ENCODE measurements at places on chromosomes 3 and 15.

- DNase-seq = no peak
Observed at GRCh38 chr3:123907720-123908119, 23.6 kb upstream of the MYLK start.

- no peak for DNase-seq
Observed at GRCh38 chr3:124174910-124175874, 183.3 kb upstream of the ROPN1 start.

GRCh38 chr3:16142350-16143025, 32.0 kb upstream of the GALNT15 start:
- DNase-seq = no peak

DNA sequence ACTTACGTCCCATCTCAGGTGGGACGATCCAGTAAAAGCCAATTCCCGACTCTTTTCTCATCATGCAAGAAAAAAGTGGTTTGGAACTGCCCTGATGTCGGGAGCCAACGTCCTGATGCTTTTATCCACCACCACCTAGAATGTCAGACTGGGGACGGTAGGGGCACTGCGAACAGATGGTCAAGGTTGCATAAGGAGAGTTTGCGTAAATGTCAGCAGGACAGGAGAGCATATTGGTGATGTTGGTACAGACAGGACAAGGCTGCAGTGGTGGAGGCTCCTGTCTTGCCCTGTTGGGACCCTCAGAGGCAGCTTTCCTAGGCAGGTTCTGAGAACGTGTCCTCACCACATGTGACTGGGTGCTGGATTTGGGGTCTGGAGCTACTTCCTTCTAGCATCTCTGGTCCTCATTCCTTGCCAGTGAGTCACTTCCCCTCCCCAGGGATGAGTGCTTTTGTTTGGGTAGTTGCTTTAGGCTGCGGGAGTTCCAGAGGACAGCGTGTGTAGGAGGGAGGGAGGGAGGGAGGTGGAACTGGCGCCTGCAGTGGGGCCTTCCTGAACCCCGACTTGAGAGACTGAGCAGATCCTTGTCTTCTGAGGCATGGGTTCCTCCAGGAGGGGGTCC, 21.0 kb downstream of the THSD4 start:
- peak; percentile 80 for DNase-seq

DNA sequence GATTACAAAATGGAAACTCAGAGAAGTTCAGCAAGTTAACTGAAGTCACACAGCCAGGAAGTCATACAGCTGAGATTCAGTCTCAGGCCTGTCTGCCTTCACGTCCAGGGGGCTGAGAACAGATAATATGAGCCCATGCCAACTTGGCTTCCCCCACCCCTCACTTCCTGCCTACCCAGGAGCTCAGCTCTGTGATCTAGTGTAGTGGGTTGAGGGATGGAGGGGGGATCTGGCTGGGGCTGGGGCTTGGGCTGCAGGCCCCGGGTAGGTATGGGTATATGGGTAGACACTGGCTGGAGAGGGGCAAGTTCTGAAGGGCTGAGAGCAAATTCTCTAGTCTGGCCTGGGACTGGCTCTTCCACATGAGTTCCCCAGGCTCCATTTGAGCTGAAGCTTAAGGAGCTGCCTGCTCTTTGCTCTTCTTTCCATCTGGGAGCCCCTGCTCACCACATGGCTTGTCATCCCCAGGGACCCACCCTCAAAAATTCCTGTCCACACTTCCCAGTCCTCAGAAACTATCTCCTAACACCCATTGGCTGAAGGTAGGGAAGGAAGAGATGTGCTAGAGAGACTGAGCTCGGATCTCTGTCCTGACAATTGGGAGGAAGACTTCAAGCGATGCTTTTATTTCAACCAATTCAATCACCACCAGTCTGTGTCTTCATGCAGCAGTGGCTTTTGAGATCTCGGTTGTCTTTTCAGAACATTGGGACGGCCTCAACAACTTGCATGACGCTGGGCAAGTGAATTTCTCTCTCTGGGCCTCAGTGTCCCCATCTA, 2.0 kb downstream of the RASGRF1 start:
- DNase-seq = no peak

GRCh38 chr3:128970740-128971047, 23.2 kb downstream of the CFAP92 start:
- no peak for DNase-seq

GRCh38 chr15:83940136-83940535, 286.2 kb downstream of the ADAMTSL3 start:
- DNase-seq = no peak

DNA sequence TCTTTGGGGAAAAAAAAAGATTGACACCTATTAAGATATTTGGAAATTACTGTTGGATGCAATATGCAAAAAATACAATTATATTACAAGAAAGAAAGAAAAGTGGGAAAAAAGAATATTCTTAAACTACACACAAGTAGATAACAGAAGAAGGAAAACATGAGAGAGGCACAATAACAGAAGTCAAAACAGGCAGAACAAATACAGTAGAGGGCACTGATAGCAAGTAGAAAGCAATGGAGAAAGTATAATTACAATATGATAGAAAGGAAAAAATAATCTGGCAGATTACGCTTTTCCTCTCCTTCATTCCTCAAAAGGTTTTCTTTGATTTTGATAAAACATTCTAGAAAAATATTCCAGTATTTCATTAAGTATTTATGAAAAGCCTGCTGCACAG, 72.1 kb downstream of the ADAM10 start:
- DNase-seq = no peak

All from RWPE1 (cell line).